ENCODE measurements at places on chromosomes 12 and 14.

- no peak for DNase-seq
These were observed 31.3 kb upstream of the ATF1 start for GRCh38 chr12:50732591-50732990.

DNA sequence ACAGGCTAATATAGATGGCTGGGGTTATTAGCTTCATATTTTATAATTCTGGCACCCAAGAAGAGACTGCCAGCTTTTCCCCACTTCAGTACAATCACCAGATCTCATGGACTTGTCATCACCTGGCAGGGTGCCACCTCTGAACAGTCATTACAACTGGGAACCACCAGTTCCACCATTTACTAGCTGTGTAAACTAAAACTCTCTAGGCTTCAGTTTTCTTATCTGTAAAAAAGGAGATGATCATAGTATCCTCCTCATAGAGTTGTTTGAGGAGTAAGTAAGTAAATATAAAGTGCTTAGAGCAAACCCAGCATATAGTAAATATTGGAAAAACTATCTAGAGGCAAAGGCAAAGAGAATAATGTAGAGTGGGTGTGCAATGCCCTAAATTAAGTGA is 19.3 kb downstream of the CPNE8 start:
- peak; percentile 7 for DNase-seq

DNA sequence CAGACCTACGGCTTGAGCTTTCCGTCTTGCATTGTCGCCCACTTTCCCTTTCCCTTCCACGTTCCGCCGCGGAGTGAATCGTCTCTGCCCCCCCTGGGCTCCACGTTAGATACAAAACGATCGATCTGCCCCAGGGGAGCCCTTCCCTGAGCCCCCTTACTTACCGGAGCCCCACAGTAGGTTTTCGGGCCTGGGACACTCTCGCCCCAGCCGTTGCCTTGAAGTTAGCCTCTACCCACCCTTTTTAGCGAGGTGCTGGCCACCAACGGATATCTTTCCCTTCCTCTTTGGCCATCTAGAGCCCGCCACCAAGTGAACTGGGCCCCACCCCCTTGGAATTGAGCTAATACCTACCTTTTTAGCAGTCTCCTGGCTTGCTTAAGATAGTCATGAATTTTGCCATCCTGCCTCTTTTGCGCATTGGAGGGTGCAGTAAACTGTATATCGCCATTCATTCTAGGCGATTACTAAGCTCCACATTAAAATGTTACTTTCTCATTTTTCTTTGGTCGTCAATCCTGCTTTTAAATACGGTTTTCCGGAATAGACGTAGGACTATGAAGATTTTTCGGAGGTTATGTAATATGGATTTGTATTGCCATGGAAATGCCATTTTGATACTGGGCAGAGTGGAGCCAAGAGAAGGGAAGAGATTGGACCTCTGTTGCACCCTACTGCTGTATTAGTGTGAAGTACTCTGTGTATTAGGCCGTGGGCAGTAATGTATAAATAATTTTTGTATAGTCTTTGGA is 764 bp downstream of the RBM25 start:
- peak; percentile 31 for DNase-seq

DNA sequence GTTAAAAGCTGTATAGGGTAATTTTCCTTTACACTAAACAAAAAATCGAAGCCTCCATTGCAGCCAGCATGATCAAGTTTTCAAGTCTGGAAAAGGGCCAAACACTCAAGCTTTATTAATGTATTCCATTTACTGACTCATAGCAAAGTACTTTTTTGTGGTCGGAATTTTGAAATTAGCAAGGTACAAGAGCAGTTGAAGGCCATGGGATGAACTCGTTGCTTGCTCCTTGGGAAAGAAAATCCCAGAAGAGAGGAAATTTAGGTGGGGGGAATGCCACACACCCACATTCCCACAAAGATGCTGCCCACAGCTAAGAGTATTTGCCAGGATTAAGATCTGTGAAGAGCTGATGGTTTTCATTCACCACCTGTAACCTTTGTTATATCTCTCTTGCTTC is 333.7 kb downstream of the EGLN3 start:
- no peak for DNase-seq

DNA sequence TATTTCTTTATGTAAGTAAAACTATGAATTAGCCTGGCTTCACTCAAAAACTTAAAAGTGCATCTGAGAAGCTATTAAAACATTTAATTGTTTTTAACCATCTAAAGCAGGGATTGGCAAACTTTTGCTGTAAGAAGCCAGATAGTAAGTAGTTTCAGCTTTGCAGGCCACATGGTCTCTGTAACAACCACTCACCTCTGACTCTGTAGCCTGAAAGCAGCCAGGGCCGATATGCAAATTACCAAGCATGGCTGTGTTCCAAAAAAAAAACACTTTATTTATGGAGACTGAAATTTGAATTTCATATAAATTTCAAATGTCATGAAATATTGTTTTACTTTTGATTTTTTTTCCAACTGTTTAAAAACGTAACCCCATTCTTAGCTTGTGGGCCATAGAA is 95.3 kb downstream of the CIT start:
- DNase-seq: no peak

- no peak for DNase-seq
These were observed 360.5 kb downstream of the CACNA1C start for GRCh38 chr12:2413301-2413700.

DNA sequence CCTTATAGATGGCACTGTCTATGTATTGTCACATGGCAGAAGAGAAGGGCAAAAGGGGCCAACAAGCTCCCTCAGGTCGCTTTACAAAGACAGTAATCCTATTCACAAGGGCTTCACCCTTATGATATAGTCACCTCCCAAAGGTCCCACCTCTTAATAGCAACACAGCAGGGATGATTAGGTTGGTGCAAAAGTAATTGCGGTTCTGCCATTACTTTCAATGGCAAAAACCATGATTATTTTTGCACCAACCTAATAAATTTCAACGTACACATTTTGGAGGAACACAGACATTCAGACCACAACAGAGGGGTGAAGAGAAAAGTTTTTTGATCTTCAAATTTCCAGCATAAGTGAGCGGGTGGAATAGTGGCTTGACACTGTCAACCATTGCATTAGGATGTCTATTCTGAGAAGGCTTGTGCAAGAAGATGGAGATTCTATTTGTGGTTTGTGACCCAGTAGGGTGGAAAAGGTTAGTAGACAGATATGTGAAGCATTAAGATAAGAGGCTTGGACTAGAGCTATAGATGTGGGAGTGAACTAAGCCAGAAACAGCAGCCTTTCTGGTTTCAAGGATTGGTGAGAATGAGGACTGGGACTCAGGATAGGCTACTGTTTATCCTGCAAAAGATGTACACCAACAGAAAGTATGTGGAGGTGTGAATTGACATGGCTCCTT is 75.5 kb upstream of the CPSF6 start:
- no peak for DNase-seq

DNA sequence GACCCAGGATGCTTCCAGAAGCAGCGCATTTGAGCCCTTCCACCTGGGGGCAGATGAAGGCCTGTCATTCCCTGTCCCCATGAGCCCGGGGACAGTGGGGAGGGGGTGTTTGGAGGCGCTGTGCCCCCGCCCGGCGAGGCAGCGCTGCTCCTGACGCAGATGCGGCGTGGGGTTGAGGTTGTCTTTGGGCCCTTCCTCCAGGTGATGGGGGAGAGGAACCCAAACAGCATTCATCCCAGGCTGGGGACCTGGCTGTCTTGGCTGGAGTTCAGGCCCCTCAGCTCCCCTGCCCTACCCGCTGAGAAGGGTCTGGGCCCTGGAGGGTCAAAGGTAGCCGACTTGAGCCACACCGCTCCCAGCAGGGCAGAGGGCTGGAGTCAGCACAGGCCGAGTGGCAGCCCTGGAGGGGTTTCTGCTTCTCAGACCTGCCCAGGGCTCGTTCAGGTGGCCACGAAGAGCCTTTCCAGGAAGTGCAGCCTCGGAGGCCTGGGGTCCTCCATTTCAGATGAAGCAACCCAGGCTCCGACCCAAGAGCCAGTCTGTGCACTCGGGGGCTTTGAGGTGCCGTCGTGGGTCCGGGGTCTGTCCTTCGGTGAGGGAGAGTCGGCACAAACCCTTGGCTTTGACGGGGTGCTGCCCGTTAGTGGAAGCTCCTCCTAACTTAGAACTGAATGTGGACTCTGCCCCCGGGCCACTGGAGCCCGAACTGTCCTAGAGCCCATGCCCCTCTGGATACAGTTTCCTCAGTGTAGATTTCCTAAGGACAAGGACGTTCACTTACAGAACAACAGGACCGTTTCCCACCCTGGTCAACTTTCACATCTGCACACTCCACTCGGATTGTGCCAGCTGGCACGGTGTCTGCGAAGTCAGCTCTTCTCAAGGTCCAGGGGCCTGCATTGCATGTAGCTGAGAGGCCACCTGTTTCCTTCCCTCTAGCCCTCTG is 16.1 kb downstream of the ACADS start:
- peak; percentile 77 for DNase-seq

- DNase-seq: no peak
These were observed 60.4 kb upstream of the PTHLH start for GRCh38 chr12:28032811-28033537.

DNA sequence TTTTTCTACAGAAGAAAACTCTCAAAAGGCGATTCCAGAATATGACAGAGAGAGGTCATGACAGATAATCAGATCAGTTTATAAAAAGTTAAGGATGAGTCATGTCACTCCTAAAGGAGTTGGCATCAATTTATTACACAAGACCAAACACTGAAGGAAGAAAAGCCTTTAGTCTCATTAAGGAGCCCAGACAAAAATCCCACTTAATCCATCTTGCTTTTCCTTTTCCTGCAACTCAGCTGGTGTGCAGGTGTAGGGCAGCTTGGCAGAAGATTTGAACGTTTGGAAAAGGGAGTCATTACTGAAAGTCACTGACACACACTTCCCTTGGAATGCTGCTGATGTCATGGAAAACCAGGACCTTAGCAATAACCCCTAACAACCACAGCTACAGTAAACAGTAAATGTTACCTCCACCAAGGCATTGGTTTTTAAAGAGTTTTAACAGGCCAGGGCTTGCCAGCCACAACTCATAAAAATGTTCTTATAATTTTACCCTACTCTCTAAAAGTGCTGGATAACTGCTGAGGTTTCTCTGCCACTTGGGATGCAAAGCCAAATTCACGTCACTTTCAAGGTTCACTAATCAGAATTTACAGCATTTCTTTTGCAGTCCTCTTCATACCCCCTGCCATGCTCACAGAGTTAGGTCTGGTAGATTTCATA is 320.6 kb downstream of the RAD51B start:
- DNase-seq: no peak

DNA sequence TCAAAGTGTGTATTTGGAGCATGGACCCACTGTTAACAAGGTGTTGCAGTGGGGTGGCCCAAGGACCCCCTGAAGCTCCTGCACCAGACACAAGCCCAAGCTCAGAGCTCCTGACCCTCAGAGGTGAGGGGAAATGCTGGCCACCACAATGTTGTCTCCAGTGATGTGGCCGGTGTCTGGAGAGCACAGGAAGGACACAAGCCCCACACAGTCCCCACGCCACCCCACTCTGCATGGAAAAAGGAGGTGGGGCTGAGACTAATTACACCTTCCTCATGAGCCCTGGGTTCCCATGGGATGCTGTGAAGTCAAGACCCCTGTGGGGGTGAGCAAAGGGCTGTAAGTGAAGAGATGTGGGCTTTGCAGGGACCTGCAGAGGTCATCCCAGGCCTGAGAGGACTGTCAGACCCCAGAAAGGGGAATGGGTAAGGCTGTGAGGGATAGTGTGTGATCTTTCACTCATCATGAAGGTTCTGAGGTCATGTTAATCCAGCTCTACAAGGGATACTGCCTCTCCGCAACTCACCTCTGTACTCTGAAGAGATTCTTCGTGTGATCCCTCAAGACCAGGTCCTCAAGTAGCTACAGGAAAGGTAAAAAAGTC is 136.3 kb upstream of the DHRS4 start:
- DNase-seq: no peak

- DNase-seq: no peak
These were observed 73.8 kb upstream of the PTPRR start for GRCh38 chr12:70994217-70994788.

DNA sequence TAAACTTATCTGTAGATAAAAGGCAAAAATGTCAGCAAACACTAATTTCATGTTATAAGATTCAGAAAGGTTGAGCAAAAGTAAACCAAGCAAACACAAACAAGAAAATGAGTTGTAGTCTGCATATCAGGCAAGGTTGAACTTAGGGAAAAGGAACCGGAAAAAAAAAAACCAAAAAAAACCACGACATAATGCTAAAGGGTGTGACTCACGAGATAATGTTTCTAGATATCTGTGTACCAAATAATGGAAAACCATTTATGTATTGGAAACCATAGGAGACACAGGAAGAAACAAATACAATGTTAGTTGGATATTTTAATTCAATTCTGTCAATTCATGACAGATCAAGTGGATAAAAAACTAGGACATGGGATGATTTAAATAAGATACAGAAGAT is 60.5 kb downstream of the GPATCH2L start:
- no peak for DNase-seq

DNA sequence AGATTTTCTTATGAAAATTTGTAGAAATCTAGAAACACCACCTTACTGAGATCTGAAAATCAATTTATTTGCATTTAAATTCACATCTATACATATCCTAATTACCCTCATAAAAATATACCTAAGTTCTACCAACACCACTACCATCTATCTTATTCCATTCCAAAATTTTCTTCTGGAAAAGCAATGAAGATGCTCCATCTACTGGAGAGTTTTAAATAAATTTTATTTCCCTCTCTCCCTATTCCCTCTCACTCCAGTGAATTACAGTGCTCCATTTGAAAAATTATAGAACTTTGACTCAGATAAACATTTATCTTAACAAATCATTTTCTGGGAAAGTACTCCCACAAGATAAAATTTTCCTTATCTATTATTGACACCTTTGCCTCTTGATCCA is 2.3 kb upstream of the C14orf39 start:
- no peak for DNase-seq

- no peak for DNase-seq
These were observed 5.6 kb downstream of the TBPL2 start for GRCh38 chr14:55434805-55435174.

- DNase-seq: peak; percentile 93
These were observed at the start of gene FKBP4 for GRCh38 chr12:2794736-2795289. Gene FKBP4, plus strand, starts transcription at chr12:2794970. Its CDS starts 170 bp downstream, at chr12:2795140.

DNA sequence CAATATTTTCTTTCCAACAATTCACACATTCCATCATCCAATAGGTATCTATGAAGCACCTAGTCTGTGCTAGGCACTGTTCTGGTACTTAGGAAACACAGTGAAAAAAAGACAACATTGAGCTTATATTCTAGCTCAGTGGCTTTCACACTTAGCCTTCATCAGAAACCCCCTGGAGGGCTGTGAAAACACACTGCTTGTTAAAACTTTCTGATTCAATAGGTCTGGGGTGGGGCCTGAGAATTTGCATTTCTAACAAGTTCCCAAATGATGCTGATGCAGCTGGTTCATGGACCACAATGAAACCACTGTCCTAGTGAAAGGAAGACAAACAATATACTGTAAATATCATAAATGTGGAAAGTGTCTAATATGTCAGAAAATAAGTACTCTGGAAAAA is 5.9 kb downstream of the VTI1B start:
- peak; percentile 23 for DNase-seq

GRCh38 chr12:11881835-11882234 is 188.9 kb upstream of the BCL2L14 start:
- no peak for DNase-seq

DNA sequence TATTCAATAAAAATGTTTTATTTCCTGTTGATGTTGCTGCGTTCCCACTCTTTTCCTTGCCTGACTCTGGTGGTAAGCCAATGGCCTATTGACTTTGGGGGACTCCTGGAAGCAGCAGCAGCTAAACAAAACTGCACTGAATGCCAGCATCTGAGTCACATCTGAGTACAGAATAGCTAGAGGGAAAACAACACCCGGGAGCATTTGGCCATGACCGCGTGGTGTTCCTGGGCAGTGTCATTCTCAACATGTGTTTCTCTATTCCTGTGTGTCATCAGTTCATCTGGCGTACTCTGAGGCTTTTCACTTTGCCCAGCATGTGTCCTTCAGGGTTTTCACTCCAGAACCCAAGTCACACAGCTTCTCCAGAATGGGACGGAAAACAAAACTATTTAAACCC is 238.8 kb downstream of the PAWR start:
- DNase-seq: peak; percentile 52
